ENCODE measurements at places on chromosomes 4 and X.

- no peak for DNase-seq
Observed at GRCh38 chr4:157226601-157227000, 6.1 kb downstream of the GRIA2 start.

GRCh38 chr4:147029296-147029695, 83.6 kb upstream of the TTC29 start:
- no peak for DNase-seq

DNA sequence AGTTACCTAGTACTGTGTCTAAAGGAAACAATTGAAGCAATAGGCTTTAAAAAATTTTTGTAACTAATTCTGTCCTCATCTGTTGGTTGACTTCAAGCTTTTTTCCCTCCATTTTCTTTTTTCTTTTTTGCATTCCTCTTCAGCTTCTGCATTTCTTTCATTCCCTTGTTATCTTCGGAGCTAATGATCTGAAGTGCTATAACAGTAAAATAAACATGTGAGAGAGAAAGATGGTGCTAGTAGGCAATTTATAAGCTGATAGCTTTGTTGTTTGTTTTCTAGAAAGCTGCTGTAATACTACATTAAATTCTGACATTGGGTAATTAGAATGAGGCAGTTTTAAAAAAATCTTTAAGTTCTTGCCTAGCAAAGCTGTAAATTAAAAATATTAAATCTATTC, 37.1 kb downstream of the PTPN13 start:
- no peak for DNase-seq

DNA sequence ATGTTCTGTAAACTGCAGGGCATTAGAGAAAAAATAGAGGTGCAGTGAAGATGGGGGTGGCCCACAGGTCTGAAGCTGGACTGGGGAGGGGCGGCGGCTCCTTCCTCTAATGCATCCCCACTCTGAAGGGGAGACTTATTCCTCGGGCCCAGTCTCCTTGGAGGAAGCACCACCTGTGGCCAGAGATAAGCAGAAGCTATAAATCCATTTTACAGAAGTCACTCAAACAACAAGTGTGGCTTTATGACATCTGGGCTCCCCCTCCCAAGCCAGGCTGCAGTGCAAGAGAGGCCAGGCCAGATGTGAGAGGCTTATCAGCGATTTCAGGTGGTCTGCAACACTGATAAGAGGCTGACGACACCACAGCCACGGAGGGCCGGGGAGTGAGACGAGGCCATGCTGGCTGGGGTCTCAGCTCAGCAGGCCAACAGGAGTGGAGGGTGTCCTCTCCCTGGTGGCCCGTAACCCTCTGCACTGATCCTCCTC, 15.8 kb downstream of the CYTL1 start:
- DNase-seq: no peak

GRCh38 chr4:3853388-3854035, 87.3 kb downstream of the ADRA2C start:
- no peak for DNase-seq

- DNase-seq: no peak
Observed at GRCh38 chr4:140757232-140757630, 1.0 kb upstream of the TBC1D9 start.

DNA sequence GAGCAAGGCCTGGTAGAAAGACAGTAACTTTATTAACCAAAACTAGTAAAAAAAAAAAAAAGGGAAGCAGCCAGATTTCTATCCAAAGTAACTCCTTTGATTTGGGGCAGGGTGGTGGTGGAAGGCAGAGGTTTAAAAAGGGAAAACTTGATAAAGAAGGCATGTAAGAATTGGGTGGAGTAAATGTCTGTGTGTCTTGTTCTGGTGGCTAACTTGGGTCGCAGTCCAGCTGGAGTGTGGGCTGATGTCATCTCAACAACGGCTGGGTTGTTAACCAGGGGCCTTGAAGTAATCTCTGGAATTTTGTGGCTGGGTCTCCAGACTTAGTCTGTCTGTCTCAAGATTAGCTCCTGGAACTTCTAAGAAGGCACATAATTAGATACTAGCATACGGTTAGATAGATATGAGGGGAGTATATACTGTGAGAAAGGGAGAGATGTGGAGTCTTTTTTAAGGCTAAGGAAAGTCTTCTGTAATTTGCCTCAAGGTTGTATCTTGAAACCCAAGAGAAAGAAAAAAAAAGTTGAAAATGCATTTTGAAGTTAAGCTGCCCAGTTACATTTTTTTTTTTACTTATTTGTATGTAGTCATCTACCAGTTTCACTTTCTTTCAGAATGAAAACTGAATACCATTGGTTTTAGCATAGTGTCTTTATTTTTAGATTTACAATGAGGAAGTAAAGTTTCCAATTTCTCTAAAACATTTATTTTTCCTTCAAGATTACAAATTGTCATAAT, 48.3 kb downstream of the MTHFD2L start:
- no peak for DNase-seq

DNA sequence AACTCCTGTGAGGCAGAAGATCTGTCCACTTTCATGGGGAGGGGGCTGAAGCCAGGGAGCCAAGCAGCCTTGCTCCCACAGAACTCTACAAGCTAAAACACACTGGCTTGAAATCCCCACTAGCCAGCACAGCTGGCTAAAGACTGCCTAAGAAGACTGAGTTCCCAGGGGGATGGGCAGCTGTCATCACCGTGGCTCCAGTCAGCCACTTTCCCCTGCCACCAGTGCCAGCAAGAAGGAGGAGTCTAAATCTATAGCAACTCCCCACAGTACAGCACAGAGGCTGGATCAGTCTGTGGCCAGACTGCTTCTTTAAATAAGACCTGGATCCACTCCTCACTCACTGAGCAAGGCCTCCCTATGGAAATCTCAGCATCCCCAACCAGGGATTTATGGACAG, 308.6 kb downstream of the FAM47B start:
- no peak for DNase-seq

DNA sequence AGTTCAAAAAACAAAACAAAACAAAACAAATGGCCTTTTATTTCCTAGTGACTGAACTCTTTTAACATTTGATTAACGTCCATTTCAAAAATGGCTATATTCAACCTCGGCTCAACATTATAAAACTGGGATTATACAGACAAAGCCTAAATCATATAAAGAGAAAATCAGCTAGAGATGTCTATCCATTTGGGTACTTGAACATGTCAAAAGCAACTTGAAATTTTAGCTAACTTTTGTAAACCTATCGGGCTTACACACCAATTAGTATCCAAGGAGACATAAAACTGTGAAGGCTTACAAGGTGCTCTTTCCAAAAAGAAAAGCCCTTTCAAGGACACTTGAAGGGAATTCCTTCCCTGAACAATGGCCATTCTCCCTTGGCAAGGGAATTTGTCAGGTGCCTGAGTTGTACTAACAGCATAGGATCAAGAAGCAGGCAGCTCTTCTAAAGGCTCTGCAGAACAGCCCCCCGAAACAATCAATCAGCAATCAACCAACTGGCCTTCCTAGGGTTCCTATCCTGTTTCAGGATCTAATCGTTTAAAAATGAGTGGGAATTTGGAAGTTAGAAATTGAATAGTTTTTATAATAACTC, 633.7 kb upstream of the HTR2C start:
- DNase-seq: no peak

DNA sequence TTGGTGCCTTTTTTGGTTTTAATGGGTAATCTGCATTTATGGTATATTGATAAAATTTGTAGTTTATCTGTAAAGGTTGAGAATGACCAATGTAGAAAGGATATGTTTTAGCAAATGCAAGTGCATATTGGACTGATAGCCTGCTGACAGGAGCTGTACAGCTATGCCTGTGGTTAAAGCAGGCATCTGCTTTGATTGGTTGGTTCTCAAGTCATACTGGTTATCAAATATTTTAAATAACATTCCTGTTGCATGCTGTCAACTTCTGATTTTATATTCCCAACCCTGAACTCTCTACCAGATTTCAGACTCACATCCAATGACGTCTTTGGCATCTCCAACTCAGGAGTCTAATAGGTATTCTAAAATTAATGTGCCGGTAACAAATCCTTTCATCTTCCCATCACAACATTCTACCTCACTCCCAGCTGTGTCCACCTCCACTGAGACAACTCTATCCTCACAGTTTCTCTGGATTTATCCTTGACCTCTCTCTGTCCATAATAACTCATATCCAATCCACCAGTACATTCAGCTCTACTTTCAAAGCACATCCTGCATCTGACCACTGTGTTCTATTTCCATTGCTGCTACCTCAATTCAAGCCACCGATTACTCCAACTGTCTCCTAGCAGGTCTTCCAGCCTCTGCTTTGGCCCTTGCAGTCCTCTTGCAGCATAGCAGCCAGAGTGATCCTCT, 125.7 kb downstream of the CAMK2D start:
- DNase-seq: no peak

GRCh38 chr4:147924604-147925412, 192.9 kb downstream of the ARHGAP10 start:
- no peak for DNase-seq

GRCh38 chrX:27878862-27879261, 71.1 kb downstream of the MAGEB10 start:
- DNase-seq: no peak

- no peak for DNase-seq
Observed at GRCh38 chr4:153110739-153111138, 93.5 kb upstream of the TRIM2 start.

GRCh38 chrX:141176586-141177451, at the start of gene LDOC1:
Gene LDOC1, minus strand, starts transcription at chrX:141177129. Its CDS starts 108 bp downstream, at chrX:141177021.
- DNase-seq: peak; percentile 31

DNA sequence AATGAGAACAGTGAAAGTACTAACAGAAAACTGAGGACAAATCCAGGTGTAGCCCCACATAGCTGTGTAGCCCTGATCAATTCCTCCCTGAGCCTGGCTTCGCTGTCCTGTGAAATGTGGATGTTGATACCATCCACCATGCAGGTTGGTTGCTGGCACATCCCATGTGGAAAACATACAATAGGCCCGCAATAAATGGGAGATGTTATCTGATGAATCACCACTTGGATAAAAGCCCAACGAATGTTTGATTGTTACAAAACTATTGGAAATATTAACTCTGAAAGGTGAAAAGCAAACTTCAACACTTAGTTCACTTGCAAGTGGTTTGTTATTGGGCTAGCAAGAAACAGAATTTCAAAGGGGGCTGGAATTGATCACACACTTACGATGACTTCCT, 186.3 kb upstream of the FTHL17 start:
- no peak for DNase-seq

DNA sequence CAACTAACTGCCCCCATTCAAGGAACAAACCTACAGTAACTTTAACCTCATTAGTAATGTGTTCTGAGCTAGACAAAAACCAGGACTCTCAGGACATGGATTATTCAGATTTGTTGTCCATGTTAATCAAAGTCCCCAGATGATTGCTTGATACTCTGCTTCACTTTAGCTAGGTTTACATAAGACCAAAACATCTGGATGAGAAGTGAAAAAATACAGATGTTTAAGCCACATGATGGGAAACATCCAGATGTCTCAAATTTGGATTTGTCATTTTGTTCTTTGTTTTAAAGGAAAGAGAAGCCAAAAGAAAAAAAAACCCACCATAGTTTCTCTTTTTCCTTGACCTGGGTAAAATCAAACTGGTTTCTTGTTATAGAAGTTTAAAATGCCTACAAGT, 48.5 kb upstream of the NRK start:
- DNase-seq: no peak

GRCh38 chr4:32142075-32142474, 1421.9 kb downstream of the PCDH7 start:
- DNase-seq: no peak

DNA sequence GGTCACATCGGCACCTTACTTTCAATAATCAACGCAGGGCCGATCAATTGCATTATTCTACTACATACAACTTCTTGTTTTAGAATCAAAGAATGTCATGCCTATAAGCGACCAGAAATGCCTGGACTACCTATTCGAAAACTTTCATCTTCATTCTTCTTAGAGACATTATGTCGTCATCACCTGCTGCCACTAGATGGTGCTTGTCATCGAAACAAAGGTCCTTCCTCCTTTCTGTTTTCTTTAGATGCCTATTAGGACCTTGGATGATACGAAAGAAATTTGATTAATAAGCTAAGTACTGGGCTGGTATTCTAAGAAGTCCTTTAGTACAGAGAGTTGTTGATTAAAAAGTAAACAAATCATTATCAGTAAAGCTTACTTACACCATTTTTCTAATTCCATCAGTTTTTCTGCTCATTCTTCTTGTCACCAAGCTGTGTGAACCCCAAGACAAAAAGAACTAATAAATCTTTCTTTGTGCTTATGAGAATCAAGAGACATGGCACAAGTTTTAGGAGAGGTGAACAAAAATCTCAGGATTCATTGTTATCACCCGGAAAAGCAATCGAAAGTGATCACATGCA, 154.5 kb upstream of the SLC4A4 start:
- DNase-seq: no peak

DNA sequence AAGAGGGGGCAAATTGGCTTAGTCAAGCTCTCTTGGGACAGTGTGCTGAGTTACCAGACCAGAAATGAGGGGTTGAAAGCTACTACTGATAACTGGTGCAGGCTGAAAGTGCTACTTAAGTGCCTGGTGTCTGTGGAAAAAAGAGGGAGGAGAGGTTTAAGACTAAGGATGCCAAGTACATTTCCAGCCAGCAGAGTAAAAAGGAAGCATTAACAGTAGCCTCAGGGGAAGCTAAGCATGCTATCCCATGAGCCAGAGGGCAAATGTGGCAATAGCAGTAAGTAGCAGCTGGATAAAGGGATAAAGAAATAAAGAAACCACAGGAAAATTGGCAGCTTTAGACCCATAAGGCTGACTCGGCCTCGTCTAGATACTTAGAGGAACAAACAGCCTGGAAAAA, 196.3 kb upstream of the MAB21L2 start:
- no peak for DNase-seq

GRCh38 chrX:53223068-53223693, 1.8 kb downstream of the KDM5C start:
- DNase-seq: no peak

- no peak for DNase-seq
Observed at GRCh38 chr4:8345053-8345945, 75.7 kb downstream of the HTRA3 start.

DNA sequence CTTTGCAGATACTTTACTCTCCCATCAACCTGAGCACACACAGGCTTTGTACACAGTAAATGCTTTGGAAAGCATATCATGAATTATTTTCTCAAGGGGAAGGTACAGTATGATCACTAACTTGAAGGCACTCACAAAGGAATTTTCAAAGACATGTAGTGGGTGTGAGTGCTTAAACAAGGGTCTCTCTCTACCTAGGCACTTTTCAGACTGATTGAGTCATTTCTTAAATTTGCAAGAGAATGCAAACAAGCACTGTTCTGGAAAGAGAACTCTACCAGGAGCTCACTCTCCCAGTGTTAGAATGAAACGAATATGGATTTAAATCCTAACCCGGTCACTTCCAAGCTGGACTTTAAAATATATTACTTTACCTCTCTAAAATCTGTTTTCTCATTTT, 85.7 kb downstream of the MAML3 start:
- DNase-seq: no peak

DNA sequence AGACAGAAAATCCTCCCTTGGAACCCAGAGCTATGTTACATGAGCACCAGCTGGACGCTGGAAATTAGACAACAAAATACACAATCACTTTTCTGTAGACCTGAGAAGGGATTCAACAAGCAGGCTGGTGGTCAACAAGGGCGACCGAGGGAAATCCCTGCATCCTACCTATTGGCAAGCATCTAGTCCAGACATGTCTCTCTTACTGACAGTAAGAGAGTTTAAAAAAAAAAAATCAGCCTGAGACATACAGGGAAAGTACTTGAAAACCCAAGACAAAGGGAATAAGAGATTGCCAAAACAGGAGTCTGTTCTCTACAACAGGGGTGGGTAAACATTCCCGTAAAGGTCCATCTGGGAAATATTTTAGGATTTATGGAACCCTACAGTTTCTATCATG, 108.0 kb downstream of the KDR start:
- no peak for DNase-seq
